D341Med (cell line): ENCODE measurements at places on chromosomes 4 and X.

- no peak for DNase-seq
Measured at GRCh38 chrX:113747274-113747973, 836.5 kb upstream of the HTR2C start.

DNA sequence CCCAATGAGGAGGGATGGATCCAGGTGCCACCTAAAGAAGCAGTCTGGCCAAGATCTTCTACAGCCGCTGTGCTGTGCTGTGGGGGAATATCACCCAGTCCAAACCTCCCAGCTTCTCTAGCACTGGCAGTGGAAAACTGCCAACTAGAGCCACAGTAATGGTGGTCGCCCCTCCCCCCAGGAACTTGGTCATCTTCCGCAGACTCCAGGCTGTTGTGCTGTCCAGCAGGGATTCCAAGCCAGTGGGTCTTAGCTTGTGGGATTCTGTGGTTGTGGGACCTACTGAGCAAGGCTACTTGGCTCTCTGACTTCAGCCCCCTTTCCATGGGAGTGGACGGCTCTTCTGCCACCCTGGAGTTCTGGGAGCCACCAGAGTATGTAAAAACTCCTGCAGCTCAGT, 18.2 kb downstream of the GPRASP1 start:
- no peak for DNase-seq

GRCh38 chrX:39158801-39159657, 357.8 kb downstream of the MID1IP1 start:
- no peak for DNase-seq

DNA sequence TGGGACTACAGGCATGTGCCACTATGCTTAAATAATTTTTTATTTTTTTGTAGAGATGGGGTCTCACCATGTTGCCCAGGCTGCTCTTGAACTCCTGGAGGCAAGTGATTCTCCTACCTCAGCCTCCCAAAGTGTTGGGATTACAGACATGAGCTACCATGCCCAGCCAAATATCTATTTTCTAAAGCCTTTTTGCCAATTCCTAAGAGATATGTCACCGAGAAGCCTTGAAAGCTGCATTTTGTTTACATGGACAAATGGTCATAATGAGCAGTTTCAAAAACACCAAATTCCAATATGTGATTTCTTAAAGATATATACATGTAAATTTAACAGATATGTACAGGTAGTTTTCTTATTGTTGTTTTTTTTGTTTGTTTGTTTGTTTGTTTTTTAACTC, 33.0 kb upstream of the PGRMC2 start:
- DNase-seq, result no peak

DNA sequence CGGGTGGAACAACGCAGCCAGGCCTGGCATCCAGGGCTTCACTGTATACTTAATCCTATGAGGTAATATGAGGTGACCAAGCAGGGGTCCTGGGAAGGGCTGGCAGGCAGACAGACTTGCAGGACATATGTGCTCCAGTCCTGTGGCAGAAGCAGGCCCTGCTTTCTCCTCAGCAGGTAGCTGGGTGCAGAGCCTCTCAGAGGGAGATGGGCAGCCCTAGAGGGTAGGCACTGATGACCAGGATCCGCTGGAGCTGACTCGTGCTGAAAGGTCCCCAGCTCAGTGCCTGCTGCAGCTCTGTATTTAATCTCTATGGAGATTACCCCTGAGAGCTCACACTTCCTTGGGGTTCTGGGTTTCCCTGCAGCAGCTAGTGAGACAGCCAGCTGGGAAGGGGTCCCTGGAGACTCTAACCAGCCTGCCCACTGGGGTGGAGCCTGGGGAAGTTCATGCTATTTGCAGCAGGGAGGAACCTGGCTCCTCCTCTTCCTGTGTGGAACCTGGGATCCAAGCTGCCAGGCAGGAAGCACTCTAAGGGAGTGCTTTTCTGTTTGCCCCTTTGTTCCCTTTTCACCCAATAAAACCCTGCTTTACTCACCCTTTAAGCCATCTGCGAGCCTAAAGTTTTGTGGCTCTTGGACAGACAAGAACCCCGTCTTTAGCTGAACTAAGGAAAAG, 339.2 kb downstream of the DCAF12L2 start:
- no peak for DNase-seq

GRCh38 chr4:71026086-71026485, 32.6 kb downstream of the DCK start:
- DNase-seq, result peak; percentile 31

DNA sequence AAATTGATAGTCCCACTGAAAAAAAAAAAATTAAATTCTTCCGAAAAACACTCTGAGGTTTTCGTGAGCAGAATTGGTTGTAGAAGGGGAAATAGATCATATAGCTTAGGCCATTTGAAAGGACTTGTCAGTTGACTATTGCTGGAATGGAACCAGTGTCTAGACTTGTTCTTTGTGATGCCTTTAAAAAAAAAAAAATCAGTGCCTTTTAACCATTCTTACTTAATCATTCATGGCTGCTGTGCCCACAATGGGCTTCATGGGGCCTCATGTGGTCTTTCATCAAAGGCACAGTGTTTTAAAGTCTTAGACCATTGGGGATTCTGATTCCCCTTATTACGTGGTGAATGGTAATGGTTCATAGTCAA, 139.3 kb downstream of the AFF1 start:
- DNase-seq, result no peak

DNA sequence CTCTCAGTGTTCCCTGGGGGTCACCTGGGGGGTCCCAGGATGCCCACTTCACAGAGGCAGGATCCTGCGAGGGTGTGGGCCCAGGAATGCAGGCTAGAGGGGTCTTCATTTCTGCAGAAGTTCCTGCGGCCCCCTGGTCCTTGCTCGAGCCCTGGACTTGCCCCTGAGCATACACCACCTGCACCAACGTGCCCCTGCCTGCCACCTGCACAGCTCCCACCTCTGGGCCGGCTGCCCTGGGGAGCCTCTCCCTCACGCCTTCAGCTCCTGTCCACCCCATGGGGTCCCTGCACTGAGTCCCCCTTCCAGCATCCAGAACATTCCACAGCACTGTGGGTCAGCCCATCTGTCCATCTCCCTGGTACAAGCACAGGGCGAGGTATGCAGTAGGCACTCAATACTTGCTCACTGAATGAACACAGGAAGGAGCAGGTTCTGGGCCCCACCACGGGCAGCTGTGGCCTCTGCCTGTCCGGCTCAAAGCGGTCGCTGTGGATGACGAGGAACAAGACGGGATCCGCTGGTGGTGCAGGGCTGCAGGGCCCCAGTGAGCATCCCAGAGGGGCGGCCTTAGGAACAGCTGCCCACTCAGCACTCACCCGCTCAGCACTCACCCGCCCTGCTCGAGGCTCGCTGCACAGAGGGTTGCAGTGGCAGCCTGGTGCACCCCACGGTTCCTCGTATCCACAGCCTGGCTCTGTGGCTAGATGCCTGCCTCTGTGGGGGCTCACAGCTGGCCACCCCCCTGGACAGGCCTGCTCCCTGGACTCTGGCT, 70.5 kb upstream of the MXD4 start:
- peak; percentile 34 for DNase-seq

DNA sequence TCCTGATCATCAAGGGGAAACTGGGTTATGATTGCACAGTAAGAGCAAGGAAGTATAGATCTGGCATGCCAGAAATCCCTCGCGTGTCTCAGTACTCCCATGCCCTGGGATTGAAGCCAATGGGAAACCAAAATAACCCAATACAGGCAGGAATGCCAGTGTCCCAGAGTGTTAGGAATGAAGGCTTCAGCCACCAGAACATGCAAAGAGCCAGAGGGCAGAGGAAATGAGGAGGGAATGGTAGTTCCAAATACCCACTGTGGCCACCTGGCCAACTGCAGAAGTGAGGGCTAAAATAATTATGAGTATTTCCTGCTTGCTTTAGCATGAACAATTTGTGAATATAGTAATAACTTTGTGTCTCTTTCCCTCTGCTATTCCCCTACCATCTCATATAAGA, 12.2 kb downstream of the MTNR1A start:
- no peak for DNase-seq

DNA sequence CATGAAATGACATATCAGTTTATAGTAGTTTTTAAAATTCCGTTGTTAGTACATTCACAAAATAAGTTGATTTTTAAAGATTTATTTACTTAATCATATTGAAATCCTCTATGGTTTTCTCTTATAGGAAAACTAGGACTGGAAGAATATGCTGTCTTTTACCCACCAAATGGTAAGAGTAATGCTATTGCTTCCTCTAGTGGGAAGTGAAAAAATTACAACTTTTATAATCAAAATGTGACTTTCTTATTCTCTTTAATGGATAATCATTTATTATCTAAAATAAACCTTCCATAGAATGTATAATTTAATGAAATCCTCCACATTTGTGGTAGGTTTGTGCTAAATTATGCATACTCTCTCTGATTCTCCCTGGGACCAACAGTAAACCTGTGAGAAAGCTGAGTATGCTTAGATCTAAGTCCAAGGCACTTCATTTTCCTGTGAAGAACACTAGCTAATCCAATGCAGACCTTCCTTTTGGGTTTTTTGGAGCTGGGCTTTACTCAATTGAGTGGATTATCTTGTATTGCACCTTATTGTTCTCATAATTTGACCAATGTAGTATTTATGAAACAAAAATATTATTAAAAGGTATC, 136.2 kb downstream of the TBC1D19 start:
- DNase-seq, result no peak

- no peak for DNase-seq
Measured at GRCh38 chr4:86664959-86665358, 70.8 kb downstream of the PTPN13 start.

GRCh38 chrX:140507223-140507981, 2.5 kb upstream of the SOX3 start:
- no peak for DNase-seq

GRCh38 chr4:52657618-52658501, 1.2 kb downstream of the USP46 start:
- peak; percentile 37 for DNase-seq
